ENCODE measurements at places on chromosomes 11 and 22.

- DNase-seq = no peak
Measured at GRCh38 chr11:20483931-20484330, 96.4 kb downstream of the PRMT3 start.

DNA sequence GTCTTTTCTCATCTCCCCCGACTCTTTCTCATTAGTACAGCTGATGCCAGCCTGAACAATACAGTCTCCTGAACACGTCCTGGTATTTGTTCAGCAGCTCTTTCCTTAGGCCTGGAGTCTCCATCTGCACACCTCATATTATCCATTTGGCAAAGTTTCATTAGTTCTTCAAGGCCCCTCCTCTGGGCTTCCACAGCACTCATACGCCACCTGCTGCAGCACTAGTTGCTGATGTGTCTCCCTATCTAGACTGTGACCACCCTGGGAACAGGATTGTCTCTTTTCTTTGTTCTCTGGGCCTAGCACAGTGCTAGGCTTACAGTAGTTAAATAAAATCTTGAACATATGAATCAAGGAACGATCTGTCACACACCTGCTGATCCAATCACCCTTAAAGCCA is 17.2 kb downstream of the DCHS1 start:
- DNase-seq = no peak

- no peak for DNase-seq
Measured at GRCh38 chr11:69413993-69414392, 67.5 kb upstream of the LINC01488 start.

- DNase-seq = no peak
Measured at GRCh38 chr11:4178813-4179662, 84.4 kb downstream of the RRM1 start.

DNA sequence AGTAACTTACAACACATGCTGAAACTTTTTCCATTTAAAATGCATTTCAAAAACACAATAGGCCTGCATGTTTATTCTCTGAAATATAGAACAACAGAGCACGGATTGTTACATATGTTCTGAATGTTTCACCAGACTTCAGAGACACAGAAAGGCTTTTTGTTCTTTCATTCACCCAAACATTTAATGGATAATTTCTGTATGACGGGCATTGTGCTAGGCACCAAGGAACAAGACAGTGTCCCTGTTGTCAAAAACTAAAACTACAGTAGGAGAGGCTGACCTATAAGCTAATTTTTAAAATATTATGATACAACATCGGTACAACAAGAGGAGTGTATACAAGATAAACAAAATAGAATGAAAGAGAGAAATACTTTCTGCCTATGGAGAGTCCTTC is 81.9 kb upstream of the TEAD1 start:
- DNase-seq = no peak

- DNase-seq = no peak
Measured at GRCh38 chr11:122737951-122738693, 82.6 kb downstream of the UBASH3B start.

DNA sequence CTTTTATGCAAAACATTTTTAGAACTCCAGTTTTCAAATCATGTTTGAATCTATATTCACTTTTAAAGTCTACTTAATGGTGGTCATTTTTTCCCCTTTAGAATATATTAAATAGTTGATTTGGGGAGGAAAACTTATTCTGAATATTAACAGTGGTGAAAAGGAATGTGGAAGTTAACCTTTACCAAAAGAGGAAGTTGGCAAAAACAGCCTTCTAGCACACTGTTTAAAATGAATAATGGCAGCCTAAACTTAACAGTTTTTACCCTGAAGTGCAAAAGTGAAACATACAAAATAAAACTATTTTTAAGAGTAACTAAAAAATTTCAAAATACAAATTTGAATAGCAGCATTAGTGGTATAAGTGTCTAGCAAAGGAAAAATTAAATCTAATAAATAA is 86.4 kb downstream of the GRK3 start:
- DNase-seq = no peak

DNA sequence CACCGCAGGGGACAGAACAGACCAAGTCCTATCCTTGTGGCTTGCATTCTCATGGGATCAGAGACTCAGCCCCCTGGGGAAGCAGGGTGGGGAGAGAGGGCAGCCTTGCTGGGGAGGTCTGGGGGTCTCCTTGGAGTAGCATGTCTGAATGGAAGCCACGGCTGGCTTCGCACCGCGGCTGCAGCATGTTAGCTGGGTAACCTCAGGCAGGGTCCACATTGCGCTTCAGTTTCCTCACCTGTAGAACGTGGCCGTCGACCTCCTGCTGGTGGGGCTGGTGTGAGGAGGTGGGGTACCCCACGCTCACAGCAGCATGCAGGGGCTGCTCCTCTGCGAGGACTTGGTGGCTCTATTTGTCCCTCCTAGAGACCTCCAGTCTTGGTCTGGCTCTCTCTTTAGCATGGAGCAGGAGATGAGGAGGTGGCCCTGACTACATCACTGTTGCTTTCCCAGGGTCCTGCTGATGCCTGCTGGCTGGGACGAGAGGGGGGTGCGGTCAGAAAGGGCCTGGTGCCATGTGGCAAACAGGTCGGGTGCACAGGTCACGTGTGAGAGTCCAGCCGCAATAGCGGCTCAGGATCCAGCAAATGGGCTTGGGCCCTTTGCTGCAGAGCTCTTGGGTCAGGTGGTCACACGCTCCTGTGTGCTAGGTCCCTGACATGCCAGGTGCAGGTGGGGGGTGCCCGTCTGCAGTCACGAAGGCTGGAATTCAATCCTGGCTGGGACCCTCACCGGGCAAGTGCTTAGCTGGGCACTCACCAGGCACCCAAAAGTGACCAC is 35.4 kb upstream of the SMIM38 start:
- DNase-seq = no peak

DNA sequence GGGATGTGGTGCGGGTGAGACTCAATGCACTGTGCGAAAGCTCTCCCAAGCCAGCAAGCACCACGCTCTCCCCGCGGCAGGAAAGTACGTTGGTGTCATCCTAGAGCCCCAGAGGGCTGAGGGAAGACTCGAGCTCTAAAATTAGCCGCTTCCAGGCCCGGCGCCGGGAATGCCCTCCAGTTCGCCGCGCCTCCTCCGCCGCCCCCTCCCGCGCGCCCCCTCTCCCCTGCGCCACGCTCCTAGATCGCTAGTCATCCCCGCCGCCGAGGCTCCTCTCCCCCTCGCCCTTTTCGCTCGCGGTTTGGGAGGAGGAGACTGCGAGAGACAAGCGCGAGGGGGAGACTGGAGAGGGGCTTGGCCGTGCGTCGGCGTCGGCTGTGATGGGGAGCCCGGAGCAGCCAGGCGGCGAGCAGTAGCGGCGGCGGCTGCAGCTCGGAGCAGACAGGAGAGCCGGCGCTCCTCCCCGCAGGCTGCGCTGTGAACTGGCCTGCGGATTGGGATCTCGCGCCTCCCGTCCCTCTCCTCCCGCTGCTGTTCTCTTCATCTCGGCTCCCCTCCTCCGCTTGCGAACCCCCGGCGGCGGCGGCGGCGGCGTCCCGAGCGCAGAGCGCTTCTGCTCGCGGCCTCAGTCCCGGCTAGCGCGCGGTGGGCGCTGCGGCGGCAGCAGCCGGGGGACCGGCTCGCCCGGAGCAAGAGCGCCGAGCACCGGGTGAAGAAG is at the start of gene FAT3:
Gene FAT3, plus strand, starts transcription at position 412 of the 718 bp plus-strand sequence. CDS start 127,295 bp downstream, outside the sequence.
- peak; percentile 41 for DNase-seq

GRCh38 chr22:36986242-36986821 is 32.9 kb downstream of the TST start:
- peak; percentile 71 for DNase-seq

- peak; percentile 78 for DNase-seq
Measured at GRCh38 chr22:17159504-17159951, 451 bp upstream of the HDHD5 start.

DNA sequence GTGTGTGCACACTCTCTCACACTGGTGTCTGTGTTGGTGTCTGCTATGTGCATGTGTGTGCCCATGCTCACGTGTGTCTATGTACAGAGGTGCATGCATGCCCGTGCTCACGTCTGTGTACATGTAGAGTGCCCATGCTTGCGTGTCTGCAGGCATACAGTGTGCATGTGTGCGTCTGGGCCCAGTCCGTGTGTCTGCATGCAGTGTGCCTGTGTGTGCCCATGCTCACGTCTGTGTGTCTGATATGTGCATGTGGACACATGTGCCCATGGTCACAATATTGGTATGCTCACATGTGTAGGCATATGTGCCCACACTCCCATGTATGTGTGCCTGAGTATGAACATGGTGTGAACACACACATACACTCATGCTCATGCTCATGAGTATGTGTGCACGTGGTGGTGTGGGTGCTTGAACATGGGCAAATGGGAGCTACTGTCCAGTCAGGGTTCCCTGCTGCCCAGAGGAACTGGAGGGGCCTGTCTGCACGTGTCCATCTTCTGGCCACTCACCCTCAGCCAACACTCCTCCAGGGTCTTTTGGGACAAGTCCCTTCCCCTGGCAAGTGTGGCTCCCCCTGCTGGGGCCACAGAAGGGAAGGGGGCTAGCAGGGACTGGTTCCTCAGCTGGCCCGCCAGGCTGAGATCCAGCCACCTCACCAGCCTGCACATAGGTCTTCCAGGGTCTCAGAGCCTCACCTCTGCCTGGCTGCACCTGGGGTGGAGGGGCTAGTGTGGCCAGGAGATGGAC is 7.3 kb upstream of the TBX1 start:
- no peak for DNase-seq

- no peak for DNase-seq
Measured at GRCh38 chr22:35900483-35901168, 128.0 kb downstream of the RBFOX2 start.

DNA sequence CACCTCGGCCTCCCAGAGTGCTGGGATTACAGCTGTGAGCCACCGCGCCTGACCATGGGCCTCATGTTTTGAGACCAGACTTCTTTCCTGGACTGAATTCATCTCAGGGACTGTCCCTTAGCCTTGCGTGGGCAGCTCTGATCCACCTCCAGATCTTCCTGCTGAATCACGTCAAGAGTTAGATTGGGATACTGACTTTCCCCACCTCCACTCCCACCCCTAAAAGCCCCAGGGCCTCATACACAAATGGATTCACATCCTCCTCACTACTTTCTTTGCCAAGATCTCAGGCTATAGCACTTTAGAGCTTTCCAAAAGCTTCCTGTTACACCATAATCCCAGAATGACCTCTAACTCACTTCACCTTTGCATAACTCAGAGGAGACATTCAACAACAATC is 12.1 kb downstream of the CCDC87 start:
- no peak for DNase-seq

GRCh38 chr22:35467681-35468434 is 67.9 kb downstream of the MCM5 start:
- peak; percentile 76 for DNase-seq

GRCh38 chr11:73914284-73914683 is 36.5 kb upstream of the DNAJB13 start:
- no peak for DNase-seq

- no peak for DNase-seq
Measured at GRCh38 chr11:108568195-108568858, 25.2 kb downstream of the EXPH5 start.

DNA sequence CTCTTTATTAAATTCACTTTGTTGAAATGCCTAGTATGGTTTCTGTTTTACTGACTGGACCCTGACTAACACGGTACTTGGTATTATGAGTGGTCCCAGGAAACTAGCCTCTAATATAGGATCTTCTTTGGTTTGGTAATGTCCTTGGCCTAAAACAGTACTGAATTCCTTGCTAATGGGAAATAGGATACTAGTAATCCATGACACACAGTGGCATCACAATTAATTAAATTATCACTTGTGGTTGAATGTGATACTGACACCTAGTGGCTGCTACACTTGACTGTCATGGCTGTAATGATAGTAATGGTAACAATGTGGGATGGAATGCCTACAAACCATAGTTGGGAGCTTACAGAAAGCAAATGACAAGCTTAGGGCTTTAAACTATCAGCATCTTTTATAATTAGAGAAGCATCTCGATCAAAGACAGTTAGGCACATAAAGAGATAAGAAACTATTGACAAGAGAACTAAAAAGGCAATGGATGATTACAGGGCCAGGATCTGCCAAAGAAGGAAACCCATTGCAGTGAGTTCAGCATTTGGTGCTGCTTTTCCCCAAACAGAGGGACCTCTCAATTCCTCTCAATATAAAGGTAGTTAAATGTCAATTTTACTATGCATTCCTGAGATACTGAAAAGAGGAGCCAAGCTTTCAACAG is 8.6 kb downstream of the DNHD1 start:
- DNase-seq = peak; percentile 70

GRCh38 chr11:69813839-69814238 is 5.4 kb downstream of the FGF3 start:
- DNase-seq = no peak

GRCh38 chr11:44811841-44812448 is 85.2 kb downstream of the TSPAN18 start:
- no peak for DNase-seq

DNA sequence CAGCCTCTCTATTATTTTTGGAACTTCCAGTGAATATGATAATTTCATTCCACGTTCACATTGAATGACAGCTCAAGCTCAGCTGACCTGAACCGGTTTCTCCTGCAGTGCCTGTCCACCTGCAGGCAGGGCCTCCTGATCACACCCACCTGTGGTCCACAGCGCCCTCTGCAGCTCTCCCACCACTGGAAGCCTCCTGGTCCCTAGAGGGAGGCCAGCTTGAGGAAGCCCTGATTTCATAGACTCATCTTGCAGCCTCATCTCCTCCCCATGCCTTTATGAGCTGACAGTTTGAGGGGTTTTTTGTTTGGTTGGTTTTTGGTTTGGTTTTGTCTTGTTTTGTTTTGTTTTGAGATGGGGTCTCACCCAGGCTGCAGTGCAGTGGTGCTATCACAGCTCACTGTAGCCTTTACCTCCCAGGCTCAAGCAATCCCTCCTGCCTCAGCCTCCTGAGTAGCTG is 29.9 kb upstream of the MALAT1 start:
- DNase-seq = peak; percentile 92

DNA sequence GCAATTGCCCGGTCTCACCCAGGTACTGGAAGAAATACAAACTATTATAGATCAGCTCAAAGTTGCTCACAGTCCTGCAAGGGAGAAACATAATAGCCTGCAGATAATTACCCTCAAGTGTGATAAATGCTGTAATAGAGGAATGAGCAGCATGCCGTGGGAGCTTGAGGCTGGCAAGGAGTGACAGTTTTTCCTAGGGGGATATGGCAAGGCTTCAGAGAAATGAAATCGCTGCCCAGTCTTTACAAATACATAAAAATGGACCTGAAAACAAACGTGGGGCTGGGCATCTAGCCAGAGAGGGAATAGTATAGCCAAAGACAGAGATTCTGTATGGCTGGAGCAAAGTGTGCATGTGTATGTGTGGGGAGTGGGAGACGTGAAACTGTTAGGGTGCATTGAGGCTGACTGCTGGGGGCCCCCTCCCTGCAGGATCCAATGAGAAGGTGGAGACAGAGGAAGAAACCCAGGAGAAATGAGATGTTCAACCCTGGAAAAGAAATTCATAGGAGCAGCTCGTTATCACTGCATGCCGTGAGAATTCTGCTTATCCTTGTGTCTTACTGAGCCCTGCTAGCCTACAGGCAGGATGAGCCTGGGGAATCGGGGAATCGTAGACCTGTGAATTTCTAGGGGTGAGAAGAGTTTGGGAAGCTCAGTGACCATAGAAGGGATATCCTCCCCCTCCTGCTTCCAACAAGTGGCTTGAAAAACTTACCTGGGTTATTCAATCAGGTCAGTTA is 167.0 kb downstream of the LDLRAD3 start:
- no peak for DNase-seq

GRCh38 chr11:88115828-88116755 is 59.2 kb downstream of the RAB38 start:
- no peak for DNase-seq

Data from mucosa of descending colon (tissue), 3 donors.